ENCODE measurements at places on chromosomes 16 and 17.

DNA sequence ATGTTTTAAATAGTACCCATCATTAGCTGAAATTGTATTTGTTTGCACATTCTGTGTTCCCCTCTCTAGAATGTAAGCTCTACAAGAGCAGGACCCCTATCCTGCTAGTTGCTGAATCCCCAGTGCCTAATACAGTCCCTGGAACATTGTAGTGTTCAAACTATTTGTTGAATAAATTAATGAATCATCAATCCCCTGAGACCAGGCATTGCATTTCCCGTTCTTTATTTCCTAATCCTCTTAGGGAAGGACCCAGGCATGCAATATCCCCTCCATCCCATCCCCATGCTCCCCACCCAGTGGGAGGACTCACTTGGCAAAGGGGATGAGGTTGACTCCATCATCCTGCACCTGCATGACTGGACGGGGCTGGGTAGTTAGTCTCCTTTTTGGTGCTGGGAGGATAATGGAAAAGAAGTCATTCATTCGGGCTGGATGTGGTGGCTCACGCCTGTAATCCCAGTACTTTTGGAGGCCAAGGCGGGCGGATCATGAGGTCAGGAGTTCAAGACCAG is 3.2 kb downstream of the INCA1 start:
- no peak for DNase-seq

DNA sequence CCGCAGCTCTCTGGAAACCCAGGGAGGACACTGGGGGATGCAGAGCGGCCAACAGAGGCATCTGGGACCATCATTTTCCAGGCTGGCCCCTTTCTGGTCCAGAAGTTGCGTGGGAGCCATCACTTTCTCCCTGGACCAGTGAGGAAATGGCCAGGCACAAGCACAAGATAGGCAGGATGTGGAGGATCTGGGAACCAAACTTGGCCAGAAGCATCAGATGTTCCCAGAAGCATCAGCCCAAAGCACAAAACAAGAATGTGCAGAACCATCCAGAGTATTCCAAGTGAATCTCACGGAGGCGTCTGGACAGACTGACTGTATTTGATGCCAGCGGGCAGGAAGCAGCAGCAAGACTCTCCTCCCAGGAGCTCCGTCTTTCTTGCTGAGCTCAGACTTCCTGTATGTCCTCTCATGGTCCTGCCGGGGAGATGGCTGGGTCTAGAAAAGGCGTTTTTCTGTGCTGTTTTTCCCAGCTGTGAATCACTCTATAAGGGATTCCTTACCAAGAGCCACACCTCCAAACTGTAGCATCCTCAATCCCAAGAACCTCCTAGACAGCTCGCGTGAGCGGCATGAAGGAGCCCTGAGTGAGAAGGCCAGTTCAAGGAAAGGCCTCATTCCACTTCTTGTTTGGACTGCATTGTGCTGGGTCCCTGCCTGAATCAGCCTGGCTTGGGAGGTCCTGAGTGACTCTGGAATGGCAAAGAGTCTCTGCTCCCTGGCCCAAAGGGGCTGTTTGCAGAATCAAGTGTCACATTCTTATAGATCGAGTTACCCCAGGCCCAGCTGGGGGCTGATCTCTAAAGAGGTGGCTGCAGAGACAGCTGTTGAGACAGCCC is 49.5 kb upstream of the MTSS2 start:
- DNase-seq: no peak

DNA sequence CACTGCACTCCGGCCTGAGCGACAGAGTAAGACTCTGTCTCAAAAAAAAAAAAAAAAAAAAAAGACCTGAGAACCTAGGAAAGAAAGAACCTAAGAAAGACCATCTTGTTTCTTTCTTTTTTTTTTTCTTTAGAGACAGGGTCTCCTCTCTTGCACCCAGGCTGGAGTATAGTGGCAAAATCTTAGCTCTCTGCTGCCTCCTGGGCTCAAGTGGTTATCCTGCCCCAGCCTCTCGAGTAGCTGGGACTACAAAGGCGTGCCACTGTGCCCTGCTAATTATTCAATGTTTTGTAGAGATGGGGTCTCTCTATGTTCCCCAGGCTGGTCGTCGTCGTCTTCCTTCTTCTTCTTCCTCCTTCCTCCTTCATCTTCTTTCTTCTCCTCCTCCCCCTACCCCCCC is 7.8 kb upstream of the BIRC5 start:
- no peak for DNase-seq

GRCh38 chr17:67629971-67630320 is 87.8 kb upstream of the NOL11 start:
- no peak for DNase-seq

GRCh38 chr16:83272843-83273242 is 534.9 kb upstream of the HSBP1 start:
- DNase-seq: peak; percentile 79

DNA sequence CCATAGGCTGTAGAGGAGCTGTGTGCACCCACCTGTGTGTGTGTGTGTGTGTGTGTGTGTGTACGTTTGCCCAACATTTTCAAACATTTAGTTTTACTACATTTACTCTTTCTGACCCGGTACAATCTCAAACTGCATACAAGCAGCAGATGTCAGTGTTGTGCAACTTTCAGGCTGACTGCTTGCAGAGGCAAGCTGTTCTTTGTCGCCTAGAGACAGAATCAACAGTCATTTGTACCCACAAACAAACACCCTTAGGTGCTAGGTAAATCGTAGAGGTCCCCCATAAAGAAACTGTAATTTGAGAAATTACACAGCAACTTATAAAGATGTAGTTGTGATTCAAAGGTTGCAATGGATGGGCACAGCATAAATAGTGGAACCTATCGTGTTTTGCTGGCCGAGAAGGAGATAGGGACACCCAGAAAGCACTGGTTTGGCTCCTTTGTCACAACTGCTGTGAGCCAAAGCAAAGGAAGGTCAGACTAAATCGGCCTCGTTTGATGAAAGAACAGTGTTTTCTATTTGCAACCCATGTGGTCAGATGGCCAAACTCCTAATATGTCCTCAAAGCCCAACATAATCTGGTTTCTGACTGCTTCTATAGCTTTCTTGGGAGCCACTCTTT is 478.4 kb downstream of the TOX3 start:
- DNase-seq: peak; percentile 87

DNA sequence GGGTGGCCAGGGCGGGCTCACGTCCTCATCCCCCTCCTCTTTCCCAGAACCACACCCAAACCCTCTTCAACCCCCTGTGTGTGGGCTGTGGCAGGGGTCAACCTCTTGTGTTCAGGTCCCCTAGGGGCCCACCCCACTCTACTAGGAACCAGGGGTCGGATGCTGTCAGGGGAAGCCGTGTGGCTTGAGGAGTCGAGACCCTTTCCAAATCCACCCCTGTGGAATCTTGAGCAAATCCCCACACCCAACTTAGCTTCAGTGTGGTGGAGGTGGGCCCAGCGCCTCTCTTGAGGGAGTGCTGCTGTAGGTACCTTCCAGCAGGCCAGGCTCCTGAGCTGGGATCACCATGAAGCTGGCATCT is 121.5 kb downstream of the MRM1 start:
- no peak for DNase-seq

DNA sequence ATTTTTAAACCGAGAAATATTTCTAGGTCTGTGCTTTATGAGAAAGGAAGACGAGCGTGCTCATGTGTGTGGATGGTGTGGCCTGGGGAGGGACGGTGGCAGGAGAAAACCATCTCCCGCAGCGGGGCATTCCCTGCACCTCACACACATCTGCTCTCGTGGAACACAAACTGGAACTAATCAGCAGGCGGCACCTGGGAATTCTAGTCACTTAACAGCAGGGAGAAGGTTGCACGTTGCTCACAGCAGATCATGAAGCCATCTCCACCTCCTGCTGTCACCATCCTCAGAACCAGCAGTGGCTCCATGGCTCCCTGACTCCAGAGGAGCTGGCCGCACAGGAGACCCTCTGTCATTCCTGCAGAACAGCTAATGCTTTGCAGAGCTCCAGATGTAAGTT is 35.2 kb downstream of the ADCY9 start:
- no peak for DNase-seq

DNA sequence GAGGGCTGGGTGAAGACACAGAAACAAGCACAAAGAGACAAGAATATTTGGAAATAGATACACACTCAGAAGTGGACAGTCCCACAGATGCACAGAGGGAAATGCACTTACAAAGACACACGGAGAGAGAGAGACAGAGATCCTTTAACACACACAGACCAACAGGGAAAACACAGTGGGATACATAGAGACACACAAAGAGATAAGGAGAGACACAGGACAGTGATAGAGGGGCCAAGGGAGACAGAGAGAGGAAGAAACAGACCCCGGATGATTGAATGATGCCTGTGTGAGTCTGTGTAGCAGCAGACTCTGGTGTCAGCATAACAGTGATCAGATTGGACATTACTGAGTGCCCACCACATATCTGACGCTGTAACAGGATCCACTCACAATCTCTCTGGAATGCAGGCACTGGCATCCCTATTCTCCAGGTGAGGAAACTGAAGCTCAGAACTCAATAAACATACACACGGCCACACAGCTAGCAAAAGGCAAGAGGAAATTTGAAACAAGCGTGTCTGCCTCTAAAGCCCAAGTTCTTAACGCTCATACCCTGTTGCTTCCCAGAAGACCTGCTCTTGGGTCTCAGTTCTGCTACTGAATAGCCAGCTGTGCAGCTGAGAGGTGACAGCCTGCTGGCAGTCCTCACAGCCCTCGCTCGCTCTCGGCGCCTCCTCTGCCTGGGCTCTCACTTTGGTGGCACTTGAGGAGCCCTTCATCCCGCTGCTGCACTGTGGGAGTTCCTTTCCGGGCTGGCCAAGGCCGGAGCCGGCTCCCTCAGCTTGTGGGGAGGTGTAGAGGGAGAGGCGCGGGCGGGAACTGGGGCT is 186.3 kb upstream of the NLRP1 start:
- no peak for DNase-seq

GRCh38 chr17:17236295-17237025 is 508 bp downstream of the FLCN start:
- DNase-seq: peak; percentile 35

- DNase-seq: no peak
Measured at GRCh38 chr17:73463821-73464220, 152.0 kb upstream of the CDC42EP4 start.

GRCh38 chr16:53445534-53445933 is 11.3 kb downstream of the RBL2 start:
- DNase-seq: no peak

DNA sequence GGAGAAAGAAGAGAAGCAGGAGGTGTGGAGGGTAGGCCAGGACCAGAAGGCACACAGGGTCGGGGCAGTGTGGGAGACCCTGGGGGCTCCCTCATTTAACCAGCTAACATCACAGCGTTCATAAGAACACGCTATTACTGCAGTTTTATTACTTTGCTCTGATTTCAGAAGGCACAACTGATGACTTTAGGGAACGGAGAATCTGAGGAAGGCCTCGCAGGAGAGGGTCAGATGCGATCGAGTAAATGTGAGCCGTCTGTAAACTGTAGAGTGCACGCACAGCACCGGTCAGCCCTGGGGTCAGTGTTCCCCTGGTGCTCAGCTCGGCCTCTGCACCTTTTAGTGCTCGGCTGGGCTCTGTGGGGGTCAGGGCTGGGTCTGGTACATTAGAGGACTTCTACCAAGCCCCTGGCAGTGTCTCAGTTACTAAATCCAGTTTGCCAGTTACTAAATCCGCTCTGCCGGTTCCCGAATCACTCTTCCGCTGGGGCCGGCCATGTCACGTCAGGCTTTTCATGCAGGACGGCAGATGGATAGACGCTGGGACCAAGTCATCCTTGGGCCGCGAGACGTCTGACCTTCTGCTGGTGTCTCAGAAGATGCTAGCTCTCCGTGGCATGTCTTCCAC is 325.9 kb downstream of the SEC14L1 start:
- DNase-seq: no peak

GRCh38 chr16:66471264-66471663 is 44.2 kb downstream of the BEAN1 start:
- no peak for DNase-seq

- no peak for DNase-seq
Measured at GRCh38 chr17:72942579-72942978, 149.9 kb downstream of the SLC39A11 start.

DNA sequence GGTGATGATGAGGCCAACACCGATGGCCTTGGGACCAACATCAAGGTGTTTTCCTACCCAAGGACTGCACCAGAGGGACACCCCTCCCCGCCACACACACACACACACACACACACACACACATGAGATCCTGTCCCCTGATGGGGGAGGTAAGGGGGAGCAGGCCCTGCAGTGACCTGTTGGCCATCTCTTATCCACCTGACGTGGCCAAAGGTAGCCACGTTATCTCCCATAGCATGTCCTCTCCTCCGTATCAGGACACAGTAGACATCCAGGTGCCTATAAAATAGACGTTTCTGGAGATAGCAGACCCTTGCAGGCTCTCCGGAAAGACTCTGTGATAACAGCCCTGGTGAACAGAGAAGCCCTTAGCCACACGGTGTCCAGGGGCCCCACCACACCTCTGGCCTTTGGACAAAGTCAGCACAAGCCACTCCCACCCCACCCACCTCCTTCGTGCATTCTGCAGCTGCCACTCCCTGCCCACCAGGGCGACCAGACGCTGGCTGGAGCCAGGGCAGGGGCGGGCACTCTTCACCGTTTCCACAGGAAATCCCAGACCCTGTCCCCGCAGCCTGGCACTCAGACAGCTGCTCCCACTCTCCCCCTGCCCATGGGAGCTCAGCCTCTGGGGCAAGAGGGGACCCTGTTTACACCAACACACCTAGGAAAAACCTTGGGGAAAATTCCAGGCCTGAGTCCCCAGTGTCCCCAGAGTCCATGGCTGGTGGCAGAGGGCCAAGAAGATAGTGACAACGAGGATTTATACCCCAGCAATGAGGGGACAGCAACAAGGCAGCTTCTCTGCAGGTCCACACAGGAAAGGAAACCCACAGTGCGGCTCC is 15.4 kb upstream of the ENPP7 start:
- no peak for DNase-seq

GRCh38 chr16:7584561-7584960 is 251.9 kb downstream of the RBFOX1 start:
- no peak for DNase-seq

DNA sequence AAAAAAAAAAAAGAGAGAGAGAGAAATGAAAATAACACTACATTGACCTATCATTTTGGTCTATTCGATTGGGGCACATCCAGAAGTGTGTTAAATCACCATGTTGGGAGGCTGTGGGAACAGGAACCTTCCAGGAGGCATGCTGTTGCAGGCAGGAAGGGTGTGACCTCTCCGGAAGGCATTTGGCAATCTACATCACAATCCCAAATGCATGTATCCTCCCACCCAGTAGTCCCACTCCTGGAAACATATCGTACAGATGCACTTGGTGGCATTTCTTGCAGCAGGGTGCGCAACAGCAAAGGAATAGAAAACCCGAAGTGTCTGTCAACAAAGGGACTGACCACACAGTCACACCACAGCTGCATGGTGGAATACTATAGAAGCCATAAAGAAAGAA is 7.9 kb downstream of the PLLP start:
- DNase-seq: no peak

DNA sequence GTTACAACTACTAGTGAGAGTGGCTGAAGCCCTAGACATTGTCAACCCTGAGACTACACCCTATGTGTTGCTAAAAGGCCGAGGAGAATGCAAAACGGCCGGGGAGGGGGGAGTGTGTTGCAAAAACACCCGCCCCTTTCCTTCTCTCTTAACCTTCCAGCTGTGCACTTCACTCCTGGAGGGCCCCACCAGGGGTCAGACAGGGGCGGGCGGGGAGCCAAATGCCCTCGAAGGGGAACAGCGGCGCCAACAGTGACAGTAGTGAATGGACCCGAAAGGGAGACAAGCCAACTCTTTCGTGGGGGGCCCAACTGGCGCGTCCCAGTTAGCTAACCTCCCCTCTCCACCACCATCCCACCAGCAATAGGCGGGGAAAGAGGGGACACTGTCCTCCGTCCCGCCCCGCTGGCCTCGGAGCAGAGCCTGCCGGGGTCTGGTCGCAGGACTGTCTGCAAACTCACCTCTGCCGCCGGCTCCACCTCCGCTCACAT is 352 bp downstream of the MARF1 start:
- DNase-seq: no peak

Data from Ammon's horn (tissue), 1 donor.